ENCODE measurements at places on chromosomes 3 and 15. TPM values are rescaled to one million over a fixed set of nuclear protein-coding genes. Genes with fewer than 3 reads are reported as not detected.

Gene TLR9
- total RNA-seq: 10.4 TPM

Gene GOLGA8Q
- 0.64 TPM for total RNA-seq

Gene PRSS50
- not detected for total RNA-seq

Gene PLAAT1
- not detected for total RNA-seq

Gene CPEB1
- total RNA-seq: not detected

Gene MTHFS
- total RNA-seq: 28.6 TPM

Gene BSN
- 0.15 TPM for total RNA-seq

Gene MCTP2
- total RNA-seq: 54.2 TPM

Gene CATSPER2
- 12.9 TPM for total RNA-seq

Gene RABL3
- total RNA-seq: 29.9 TPM

Gene MAGI1
- not detected for total RNA-seq

GRCh38 chr3:37991109-37991508 is 523 bp downstream of the VILL start:
- DNase-seq: no peak

DNA sequence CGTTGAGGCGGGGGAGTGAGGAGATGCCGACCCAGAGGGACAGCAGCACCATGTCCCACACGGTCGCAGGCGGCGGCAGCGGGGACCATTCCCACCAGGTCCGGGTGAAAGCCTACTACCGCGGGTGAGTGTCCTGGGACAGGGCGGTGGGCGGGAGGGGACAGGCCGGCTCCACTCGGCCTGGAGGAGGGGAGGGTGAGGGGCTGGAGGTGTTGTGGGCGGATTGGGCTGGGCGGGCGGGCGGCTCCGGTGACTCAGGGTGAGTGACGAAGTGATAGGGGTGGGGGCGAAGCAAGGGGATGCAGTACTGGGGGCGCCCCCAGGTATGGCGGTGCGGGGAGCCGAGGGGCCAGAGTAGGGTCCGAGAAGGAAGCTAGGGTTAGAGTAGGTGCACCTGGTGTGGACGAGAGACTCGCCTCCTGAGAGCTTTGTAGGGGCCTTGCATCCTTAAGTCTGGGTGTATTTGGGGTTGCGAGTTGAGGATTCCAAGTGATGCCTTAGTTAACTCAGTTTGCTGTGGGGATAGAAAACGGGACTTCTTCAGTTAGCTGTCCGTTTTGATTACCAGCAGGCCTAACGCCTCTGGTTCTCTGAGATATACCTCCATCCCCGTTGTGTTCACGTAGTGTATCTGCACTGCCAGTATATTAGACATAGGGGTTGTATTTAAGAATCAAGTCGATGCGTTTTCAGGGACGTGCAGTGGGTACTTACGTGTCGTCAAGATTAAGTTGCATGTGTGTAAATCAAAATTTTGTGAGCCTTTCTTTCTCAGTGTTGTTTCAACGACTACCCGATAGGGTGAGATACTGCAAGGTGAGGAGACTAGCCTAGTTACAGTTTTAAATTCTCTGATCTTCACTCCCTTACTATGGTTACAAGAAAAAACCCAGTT is 670 bp downstream of the PRKCI start:
- DNase-seq: no peak

DNA sequence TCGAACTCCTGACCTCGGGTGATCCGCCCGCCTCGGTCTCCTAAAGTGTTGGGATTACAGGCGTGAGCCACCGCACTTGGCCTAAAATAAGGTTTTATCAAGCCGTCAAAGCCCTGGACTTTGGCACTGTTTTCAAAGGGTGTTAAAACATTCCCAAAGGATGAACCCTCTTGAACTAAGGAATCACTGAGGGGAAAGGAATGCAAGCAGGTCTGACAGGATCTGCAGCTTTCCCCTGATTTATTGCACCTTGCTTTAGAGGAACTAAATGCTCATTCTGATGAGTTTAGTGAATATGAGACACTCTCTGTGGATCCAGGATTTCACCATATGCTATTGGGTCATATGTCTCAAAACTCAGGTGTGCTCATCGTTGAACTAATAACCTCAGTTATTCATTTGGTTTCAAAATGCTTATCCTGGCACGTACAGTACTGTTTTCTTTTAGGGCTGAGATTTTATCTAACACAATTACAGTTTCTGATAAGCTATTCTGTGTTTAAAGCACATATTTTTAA is 63.0 kb upstream of the TSC22D2 start:
- DNase-seq: no peak

- DNase-seq: no peak
Measured at GRCh38 chr15:34301058-34301457, 36.5 kb downstream of the SLC12A6 start.

- no peak for DNase-seq
Measured at GRCh38 chr3:32428092-32429068, 36.7 kb downstream of the CMTM7 start.

DNA sequence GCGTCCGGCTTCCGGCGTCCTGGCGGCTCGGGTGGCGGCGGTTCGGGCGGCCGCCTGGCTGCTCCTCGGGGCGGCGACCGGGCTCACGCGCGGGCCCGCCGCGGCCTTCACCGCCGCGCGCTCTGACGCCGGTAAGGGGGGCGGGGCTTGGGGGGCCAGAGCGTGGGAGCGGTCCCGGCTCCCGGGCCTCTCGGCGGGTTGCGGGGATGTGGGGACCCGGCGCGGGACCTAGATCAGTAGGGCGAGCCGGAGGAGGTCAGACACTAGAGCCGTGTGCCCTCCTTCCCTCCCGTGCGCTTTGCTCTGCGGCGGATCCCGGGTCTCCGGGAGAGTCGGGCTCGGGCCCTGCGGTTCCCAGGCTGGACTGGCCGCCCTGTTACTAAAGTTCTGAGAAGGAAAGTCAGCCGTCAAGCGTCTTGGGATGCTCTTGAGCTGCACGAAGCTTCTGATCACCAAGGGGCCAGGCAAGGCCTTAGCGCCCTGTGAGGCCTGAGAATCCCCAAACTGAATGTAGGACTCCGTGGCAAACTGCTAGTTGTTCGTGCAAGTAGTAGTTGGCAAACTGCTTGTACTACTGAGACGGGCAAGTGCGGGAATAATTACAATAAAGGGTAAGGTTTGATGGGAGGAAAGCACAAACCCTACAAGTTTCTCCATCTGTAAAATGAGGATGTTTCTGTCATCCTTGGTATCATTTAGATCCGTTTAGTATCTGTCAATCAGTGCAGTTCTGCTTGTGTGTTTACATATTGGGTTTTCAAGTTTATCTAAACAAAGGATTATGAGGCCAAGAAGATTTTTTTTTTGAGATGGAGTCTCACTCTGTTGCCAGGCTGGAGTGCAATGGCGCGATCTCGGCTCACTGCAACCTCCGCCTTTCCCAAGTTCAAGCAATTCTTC is 587 bp downstream of the PIGX start:
- no peak for DNase-seq

GRCh38 chr3:78314327-78314726 is 1274.4 kb downstream of the ROBO2 start:
- DNase-seq: no peak

- DNase-seq: no peak
Measured at GRCh38 chr3:141452045-141452444, 34.8 kb upstream of the RASA2 start.

DNA sequence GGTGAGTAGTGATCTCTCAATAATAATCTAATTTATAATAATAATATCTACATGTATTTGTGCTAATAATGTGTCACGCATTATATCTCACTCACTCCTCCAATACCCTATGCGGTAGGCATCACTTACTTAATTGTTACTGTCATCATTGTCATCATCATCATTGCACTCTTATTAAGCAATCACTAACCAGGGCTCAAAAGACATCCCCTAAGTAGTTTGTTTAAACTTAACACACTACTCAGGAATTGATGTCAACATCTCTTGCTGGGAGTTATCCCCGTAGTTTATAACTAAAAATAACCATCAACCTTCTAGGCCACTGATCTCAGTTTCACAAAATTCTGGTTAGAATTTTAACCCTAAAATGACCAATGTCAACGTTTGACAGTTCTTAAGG is 56.8 kb upstream of the ICE2 start:
- DNase-seq: no peak

GRCh38 chr3:194043516-194043915 is 92.4 kb upstream of the HES1 start:
- DNase-seq: no peak

DNA sequence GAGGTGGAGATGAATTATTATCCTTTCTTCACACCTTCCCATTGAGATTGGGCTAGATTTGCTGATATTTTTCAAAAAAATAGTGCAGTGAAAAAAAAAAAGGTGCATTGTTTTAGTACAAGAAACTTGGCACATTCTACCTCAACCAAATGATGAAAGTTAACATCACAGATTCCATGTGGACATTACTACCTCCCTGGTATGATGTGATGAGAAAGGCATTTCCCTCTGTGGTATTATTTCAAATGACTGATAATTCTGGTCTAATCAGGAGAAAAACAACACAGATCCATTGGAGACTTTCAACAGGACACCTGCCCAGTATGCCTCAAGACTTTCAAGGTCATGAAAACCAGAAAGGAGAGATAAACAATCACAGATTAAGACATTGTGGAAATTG is 313.4 kb downstream of the BCHE start:
- no peak for DNase-seq

DNA sequence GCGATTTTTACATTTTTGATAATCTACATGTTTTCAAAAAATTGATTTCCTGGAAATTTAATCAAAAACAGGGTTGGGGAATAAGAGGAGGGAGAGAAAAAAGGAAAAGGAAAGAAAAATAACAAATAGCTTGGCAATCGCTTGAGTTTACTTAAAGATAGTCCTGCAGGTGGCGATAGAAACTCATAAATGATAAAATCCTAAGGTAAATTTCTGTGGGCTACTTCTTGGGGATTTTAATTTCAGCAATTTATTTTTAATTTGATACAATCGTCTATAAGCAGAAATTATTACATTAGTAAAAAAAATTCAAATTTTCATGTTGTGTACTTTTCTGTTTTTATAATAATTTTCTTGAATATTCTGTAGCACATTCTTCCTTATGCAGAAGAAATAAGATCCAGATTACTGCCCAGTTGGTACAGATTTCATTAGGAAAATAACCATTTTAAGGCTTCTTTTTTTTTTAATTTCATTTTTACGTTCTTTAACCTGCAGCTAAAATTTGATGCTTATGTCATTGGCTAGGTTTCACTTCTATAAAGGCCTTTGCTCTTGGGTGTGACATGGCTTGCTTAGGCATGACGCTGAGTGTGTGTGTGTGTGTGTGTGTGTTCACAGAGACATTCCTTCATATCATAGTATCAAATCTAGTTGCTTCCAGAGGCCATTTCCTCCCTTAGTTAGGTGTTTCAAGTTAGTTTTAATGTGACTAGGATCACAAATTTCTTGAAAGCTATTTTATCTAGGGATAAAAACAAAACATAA is 181.8 kb downstream of the MCTP2 start:
- no peak for DNase-seq

GRCh38 chr3:126679318-126679751 is 24.4 kb upstream of the TXNRD3 start:
- peak; percentile 78 for DNase-seq

GRCh38 chr3:88248658-88249057 is 98.9 kb downstream of the C3orf38 start:
- DNase-seq: no peak

GRCh38 chr3:128382221-128382807 is 84.4 kb downstream of the DNAJB8 start:
- no peak for DNase-seq

GRCh38 chr3:23991683-23992628 is 46.9 kb downstream of the NR1D2 start:
- DNase-seq: no peak

DNA sequence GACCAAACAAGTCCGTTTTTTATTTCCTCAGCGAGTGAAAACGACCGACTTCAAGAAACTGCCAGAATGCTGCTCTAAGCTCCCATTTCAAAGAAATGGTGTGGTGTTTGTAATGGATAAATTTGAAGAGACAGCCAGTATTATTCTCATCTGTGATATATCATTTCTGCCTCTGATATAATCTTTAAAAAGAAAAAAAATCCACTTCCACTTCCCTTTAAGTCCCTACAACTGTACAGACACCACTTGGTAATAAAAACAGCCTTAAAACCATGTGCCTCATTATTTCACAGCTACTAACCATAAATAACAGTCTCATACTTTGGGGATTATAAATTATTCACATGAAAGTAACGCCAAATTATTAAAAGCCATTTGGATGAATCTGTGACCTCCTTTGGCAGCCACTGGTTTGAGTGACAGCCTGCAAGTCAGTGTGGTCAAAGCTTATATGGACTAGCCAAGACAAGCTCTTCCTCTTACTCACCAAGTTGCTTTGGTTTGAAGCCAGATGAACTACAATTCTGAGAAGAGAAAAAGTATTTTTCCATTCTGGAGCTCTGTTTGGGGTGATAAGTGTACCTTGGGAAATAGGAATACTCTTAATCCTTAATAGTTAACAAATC is 168.0 kb downstream of the SHOX2 start:
- no peak for DNase-seq

- no peak for DNase-seq
Measured at GRCh38 chr3:61691466-61691865, 130.1 kb downstream of the PTPRG start.

DNA sequence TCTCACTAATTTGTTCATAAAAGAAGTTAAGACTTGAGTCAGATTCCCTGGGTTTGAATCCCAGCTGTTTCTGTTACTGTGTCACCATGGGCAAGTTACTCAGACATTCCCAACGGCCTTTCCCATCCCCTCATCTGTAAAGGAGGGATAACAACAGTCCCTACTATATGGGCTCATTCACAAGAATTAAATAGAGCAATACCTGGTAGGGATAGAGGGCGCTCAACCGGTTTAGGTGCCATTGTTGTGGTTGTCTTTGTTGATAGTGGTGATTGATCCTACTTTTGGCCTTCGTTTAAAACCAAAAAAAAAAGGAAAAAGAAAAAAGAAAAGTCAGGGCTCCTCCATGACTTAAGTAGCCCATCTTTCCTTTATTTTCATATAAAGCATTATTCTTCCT is 563.1 kb downstream of the GRM7 start:
- no peak for DNase-seq
